Stimulated activated CD4-positive, alpha-beta T cell treated with anti-CD3 and anti-CD28 coated beads, Interleukin-4, amount 100 ng/mL, for 48 hours (primary cell): ENCODE measurements at places on chromosomes 11 and 22.
A peak's percentile ranks its signal among the peaks of the same experiment; 100 is the strongest.

- DNase-seq: no peak
Observed at GRCh38 chr22:33389936-33390335, 331.8 kb upstream of the SYN3 start.

GRCh38 chr22:40024201-40025061 lies 29.7 kb downstream of the FAM83F start:
- peak; percentile 57 for DNase-seq

DNA sequence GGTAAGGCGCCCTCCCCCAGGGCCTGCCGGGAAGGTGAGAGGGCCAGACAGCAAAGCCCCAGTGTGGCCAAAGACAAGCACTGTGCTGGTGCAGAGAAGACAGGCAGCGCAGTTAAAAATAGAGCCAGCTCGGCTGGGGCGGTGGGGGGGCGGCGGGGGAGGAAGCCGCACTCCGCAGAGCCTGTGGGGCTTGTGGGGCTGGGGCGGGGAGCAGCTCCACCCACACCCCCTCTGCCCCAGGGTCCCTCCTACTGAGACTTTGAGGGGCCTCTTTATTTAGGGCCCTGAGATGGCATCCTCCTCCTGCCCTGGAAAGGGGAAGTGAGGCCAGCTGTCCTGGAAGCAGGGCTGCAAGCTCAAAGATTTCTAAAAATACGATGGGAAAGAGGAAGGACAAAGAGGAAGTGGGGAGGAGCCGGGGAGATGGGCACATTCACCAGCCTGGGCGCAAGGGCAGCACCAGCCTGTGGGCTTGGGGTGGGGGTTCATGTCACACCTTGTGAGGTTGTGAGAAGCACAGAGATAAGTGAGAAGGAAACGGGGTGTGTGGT lies 2.6 kb downstream of the CYTH4 start:
- DNase-seq: no peak

- DNase-seq: no peak
Observed at GRCh38 chr22:30206944-30207343, 39.6 kb downstream of the LIF start.

- DNase-seq: no peak
Observed at GRCh38 chr22:37148742-37149665, 712 bp downstream of the IL2RB start.

- DNase-seq: no peak
Observed at GRCh38 chr11:92506809-92507336, 282.3 kb downstream of the FAT3 start.

DNA sequence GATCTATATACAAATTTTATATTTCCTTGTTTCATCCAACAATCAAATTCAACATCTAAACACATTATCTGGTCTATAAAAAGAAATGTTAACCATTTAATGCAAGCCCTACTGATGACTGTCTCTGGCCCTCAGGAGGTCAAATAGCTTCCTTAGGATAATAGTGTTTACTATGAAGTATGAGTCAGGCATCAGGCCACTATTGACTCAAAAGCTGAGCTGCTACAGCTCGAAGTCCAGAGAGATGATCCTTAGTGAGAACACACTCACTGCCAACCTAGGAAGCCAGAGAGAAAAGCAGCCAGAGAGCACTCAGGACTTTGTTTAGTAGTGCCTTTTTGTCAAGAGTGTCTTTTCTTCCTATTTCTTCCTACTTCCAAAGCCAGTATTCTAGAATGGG lies 171.8 kb downstream of the SOX6 start:
- DNase-seq: no peak

- DNase-seq: no peak
Observed at GRCh38 chr11:4093519-4094347, 866 bp upstream of the RRM1 start.

DNA sequence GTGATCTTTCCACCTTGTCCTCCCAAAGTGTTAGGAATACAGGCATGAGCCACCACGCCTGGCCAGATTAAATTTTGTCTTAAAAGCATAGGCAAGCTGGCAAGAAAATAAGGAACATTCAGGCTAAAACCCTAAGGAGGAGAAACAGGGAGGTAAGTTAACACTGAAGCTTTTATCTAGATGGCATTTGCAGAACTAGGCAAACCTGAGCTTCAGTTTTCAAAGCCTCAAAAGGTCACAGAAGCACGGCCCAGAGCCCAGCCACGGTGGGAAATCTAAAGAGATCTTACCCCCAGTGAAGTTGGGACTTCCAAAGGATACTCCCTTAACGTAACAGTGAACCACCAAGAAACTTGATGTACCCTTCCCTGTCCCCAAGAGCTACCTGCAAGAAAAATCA lies 28.4 kb downstream of the PC start:
- no peak for DNase-seq

GRCh38 chr22:35310556-35311550 lies 11.2 kb downstream of the TOM1 start:
- DNase-seq: no peak

- DNase-seq: no peak
Observed at GRCh38 chr11:121291896-121292494, 576 bp upstream of the SC5D start.

DNA sequence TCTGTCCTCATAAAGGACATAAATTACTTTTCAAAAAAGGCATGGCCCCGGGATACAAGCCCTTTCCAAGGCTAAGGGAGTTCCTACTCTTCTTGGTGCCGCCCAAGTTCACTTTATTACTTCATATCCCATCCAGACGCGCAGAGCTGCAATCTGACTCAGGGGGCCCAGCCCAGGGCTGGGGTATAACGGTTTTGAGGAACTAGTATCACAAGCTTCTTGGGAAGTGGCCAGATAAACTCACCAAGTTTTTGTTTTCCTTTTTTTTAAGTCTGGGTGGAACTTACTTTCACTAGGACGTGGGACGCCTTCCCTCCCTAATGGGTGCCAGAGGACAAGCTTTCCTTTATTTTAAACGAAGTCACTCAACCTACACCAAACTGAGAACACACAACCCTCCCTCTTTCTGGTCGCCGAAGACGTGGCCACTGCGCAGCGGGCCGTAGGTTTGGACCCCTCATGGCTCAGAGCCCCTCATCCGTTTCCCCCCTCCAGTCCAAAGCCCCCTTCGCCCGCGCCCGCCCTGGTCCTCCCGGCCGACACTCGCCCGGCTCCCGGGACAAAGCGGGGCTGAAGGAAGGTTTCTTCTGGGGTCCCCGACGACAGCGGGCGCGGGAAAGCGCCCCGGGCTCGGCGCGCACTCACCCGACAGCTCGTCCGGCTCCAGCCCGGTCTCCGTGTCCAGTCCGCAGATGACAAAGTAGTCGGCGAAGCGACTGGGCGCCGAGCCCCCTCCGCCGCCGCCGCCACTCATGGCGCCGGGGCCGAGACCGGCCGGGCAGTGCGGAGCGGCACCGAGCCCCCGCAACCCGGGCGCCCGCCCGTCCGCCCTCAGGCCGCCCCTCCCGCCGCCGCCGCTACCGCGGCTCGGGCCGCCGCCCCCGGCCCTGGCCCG lies 587 bp downstream of the DENND5A start:
- DNase-seq: peak; percentile 24

- DNase-seq: no peak
Observed at GRCh38 chr11:126392633-126393013, 37.1 kb downstream of the ST3GAL4 start.

DNA sequence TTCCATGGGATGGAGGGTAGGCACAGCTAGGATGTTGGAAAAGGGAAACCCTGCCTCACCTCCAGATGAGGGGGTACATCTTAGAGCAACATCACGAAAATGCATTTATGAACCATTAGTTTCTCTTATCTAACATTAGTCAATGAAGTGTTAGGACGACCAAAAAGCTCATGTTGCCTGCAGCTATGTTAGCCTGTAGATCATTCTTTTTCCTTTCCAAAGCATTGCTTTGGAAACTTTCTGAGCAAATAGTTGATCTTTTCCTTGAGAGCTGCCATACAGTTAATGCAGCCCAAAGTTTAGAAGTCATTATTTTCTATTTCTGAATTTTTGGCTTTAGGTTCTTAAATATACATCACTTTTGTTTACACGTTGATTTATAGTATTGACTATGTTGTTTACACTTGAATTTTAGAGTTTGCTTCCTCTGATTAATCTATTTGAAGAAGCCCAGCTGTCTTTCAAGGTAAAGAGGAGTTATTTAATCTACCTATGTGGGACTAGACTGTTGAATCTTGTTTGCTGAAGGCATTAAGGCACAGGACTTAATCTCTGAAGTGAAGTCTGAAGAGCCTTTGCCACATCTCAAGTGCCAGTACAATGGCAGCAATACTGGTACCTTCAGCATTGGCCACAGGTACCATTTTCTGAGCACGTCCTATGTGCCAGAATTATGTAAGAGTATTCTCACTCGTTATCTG lies 11.0 kb downstream of the POU2AF3 start:
- DNase-seq: no peak

DNA sequence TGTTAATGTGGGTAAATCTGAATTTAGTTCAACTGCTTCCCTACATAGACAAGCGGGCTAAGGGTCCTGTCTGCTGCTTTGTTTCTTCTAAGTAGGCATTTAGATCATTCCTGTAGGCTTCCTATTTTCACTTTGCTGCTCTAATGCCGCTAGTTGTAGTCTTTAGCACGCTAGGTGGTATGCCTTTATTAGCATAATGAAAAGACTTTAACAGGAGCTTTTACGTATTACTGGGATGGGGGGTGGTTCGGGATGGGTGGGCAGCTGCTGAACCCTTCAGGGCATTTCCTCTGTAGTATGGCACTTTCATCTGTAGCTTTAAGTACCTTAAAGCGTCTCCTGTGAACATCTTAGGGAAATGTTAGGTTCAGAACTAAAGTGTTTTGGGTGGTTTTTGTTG lies 85.3 kb downstream of the GGT1 start:
- no peak for DNase-seq

- DNase-seq: no peak
Observed at GRCh38 chr11:93089474-93090102, 108.2 kb downstream of the SLC36A4 start.

- no peak for DNase-seq
Observed at GRCh38 chr11:112132737-112133136, 31.2 kb downstream of the IL18 start.

GRCh38 chr11:6735306-6735705 lies 36.5 kb downstream of the OR2AG2 start:
- DNase-seq: no peak

GRCh38 chr11:125514336-125515101 lies 18.5 kb upstream of the FEZ1 start:
- peak; percentile 40 for DNase-seq

GRCh38 chr11:17649696-17650095 lies 69.7 kb upstream of the MYOD1 start:
- DNase-seq: no peak

- no peak for DNase-seq
Observed at GRCh38 chr22:36387709-36387958, 133 bp downstream of the MYH9 start.

DNA sequence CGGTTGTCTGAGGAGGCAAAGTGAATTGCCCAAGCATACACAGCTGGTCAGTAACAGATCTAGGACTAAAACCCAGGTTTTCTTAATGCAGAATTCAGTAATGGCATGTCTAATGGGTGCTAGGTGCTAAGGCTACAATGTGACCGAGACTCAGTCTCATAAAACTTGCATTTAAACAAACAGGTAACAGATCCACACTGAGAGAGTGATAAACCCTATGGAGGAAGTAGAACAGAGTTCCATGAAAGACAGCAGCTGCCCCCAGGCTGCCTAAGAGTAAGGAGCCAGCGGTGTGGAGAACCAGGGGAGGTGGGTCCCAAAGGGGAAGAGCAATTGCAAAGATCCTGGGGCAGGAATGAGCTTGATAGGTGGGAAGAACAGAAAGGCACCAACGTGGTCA lies 27.3 kb downstream of the MMP13 start:
- DNase-seq: no peak

GRCh38 chr11:125272821-125273220 lies 108.3 kb downstream of the PKNOX2 start:
- DNase-seq: no peak

- no peak for DNase-seq
Observed at GRCh38 chr11:17500673-17501072, 24.0 kb upstream of the ABCC8 start.

DNA sequence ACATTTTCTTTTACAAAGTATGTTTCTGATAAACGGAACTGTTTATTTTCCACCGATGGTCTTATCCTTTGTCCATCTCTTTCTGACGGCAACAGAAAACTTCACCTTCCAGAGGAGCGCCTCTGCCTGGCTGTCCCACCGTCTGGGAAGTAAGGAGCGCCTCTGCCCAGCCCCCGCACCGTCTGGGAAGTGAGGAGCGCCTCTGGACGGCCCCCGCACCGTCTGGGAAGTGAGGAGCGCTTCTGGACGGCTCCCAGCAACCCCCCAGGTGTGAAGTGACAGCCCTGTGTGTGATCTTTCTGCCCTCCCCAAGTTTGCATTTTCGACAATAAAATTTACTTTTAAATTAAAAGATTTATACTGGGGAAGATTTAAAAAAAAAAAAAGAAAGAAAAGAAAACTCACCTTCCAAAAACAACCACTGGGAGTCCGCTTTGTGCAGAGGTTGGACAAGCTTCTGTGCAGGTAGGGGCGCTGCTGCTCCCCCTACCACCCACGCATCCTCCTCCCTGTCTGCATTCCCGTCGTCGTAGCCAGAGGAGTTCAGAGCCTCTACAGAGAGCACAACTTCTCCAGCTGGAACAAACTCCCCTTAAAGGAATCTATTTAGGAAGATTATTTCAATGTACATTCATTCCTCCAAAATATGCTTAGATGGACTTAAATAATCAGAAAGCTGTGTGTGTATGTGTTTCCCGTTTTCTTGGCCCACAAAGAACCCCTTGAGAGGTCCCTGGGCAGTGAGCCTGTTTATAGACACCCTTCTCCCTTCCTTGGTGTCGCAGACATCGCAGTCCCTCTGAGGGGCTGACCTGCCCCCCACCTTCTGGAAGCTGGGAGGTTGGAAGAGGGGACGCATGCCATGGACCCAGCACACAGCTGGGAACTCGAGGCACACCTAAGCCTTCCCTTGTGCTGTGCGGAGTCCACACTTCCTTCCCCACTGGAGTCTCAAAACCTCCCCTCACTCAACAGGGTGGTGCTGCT lies 849 bp upstream of the APOBEC3B start:
- no peak for DNase-seq

DNA sequence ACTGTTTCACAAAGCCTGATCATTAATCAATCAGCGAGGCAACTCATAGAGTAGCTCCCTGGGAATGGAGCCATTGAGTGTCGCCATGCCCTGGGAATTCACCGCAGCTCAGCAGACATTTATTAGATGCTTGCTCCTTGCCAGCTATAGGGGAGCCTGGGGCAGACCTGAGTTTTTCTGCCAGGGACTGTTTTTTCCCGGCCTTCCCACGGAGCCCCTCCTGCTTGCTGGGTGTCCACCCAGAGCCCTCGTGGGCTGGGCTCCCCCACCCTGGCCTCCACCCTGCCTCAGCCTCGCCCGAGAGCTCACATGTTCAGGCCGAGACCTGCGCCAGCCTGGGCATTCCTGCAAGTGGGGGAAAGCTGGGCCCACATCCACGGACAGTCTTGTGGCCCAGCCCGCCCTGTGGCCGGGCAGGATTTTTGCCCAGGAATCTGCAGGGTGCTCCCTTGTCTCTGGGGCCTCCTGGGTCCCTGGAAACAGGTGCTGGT lies 64.9 kb downstream of the SMIM38 start:
- no peak for DNase-seq

- DNase-seq: no peak
Observed at GRCh38 chr11:9052316-9052715, 39.1 kb downstream of the SCUBE2 start.
